ENCODE measurements at places on chromosomes 11 and 22. TPM values are rescaled to one million over a fixed set of nuclear protein-coding genes. Genes with fewer than 3 reads are reported as not detected.

- H3K36me3 ChIP-seq = no peaks in the 10 kb centered on the region
- no peak overlapping the region for H3K27ac ChIP-seq
- peaks cover 39% of the 10 kb centered on the region for H3K27me3 ChIP-seq
- no peak for DNase-seq
- H3K4me1 ChIP-seq = peaks cover 11% of the 10 kb centered on the region
These were observed 89.3 kb upstream of the LMO1 start for GRCh38 chr11:8352876-8353505.

- peaks cover 19% of the 10 kb centered on the region for H3K27me3 ChIP-seq
- H3K4me3 ChIP-seq = no peak overlapping the region
- H3K36me3 ChIP-seq = no peaks in the 10 kb centered on the region
- no peak overlapping the region for H3K27ac ChIP-seq
- DNase-seq = no peak
- H3K4me1 ChIP-seq = no peaks in the 10 kb centered on the region
These were observed 24.4 kb downstream of the MRGPRG start for GRCh38 chr11:3194016-3194816.

GRCh38 chr11:113339929-113340589, 25.7 kb downstream of the TTC12 start:
- no peaks in the 10 kb centered on the region for H3K27me3 ChIP-seq
- no peak for DNase-seq
- H3K27ac ChIP-seq = no peak overlapping the region

The CARD18 gene
- total RNA-seq = not detected

DNA sequence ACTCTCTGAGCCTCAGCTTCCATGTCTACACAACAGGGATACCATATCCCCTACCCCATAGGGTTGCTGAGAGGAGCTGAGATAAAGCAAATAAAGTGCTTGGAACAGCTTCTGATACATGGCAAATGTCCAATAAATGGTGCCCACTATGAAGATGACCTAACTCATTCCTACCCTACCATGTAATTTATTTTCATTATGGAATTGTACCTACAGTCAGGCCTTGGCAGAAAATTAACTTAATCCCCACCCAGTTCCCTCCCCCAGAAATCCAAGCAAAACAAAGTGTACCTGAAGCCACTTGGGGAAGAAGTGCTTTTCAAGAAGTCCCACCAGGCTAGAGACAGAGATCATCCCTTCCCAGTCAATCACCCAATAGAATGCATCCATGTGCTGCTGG, 10.8 kb downstream of the SRRD start:
- H3K36me3 ChIP-seq = peaks cover 82% of the 10 kb centered on the region
- H3K27ac ChIP-seq = no peak overlapping the region
- H3K4me1 ChIP-seq = peaks cover 8% of the 10 kb centered on the region
- no peak for DNase-seq
- H3K27me3 ChIP-seq = no peaks in the 10 kb centered on the region

DNA sequence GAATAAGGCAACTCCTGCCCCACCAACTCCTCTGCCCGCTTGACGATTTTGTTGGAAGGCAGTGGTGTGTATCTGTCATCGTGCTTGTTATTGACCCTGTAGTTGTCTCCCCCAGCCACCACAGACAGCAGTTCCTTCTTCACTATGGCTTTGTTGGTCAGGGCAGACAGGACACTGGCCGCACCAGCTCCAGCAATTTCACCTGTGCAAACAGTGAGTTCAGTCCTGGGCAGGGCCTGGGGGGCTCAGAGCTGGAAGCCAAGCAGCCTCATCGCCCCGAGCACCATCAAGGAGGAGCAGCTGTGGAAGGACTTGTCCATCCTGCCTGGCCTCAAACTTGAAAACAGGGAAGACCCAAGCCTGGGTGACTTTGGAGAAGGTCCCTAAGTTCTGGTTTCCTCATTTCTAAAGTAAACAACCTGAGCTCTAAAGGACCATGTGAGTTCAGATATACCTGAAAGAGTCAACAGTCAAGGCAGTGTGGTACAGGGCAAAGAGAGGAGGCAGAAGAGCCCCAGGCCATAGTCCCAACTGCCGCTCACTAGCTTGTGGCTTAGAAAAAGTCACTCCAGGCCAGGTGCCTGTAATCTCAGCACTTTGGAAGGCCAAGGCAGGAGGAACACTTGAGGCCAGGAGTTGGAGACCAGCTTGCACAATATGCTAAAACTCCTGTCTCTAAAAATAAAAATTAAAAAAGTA, 4.6 kb downstream of the PLAAT2 start:
- no peaks in the 10 kb centered on the region for H3K36me3 ChIP-seq
- no peak overlapping the region for H3K4me3 ChIP-seq

The ESAM gene
- total RNA-seq = 1.2 TPM

DNA sequence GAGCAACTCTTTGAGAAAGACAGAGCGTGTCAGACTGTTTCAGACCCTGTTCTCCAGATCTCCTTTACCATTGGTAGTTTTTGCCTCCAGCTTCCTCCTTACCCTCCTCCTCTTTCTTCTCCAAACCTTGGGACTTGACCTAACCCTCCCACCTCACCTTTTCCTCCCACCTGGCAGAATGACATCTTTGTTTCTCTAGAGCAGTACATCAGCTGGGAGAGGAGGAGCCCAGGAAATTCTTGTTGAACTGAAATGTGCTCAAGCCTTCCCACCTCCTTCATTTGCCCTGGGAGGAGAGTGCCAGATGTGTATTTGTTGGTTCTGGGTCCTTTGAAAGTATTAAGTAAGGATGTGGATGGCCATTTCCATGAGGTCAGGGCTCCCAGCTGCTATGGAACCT, 17.4 kb downstream of the OSBP2 start:
- no peaks in the 10 kb centered on the region for H3K36me3 ChIP-seq
- no peak overlapping the region for H3K4me3 ChIP-seq
- DNase-seq = no peak
- H3K27ac ChIP-seq = no peak overlapping the region

The PGA4 gene
- total RNA-seq = not detected

The CD3G gene
- not detected for total RNA-seq

The DCDC1 gene
- 0.27 TPM for total RNA-seq

GRCh38 chr22:24413271-24413670, 14.1 kb upstream of the ADORA2A start:
- no peak overlapping the region for H3K4me3 ChIP-seq
- no peaks in the 10 kb centered on the region for H3K4me1 ChIP-seq
- H3K27me3 ChIP-seq = no peaks in the 10 kb centered on the region
- no peak overlapping the region for H3K27ac ChIP-seq
- H3K36me3 ChIP-seq = peaks cover 57% of the 10 kb centered on the region

DNA sequence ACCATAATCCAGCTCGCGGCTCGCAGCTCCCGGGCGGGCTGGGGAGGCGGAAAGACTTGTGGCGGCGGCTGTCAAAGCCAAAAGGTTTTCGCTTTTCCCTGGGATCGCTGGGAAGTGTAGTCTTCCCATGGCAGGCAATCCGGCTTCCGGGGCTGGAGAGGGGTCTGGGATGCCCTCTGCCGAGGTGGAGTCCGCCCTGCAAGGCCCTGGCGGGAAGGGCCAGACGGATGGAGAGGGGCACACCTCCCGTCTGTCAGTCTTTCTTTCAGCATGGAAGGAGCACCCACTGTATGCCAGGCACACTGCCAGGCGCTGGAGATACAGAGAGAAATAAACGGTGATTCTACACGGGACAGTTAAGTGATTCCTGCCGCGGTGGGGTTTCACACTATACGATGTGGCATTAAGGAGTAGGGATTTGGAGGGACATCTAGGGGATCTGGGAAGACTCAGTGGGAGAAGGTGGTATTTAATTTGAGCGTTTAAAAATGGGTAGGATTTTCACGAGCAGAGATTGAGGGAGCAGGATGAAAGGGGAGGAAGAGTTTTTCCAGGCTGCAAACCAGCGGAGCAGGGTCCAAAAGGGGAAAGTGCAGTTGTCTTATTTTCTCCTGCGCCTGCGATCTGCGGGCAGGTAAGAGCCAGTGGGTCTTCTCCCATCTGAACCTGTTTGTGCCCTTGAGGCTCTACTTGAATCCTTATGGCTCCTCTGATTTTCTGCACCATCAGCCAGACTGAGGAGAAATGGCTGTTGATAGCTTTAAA, at the start of gene BACE1:
Gene BACE1 (minus strand): TSS at position 60 of the 765 bp plus-strand sequence. CDS start 461 bp downstream, outside the sequence.
- H3K27me3 ChIP-seq = no peaks in the 10 kb centered on the region
- no peaks in the 10 kb centered on the region for H3K36me3 ChIP-seq

- H3K4me1 ChIP-seq = no peaks in the 10 kb centered on the region
- H3K27ac ChIP-seq = no peak overlapping the region
- H3K27me3 ChIP-seq = no peaks in the 10 kb centered on the region
- peak; percentile 56 for DNase-seq
- H3K4me3 ChIP-seq = no peak overlapping the region
These were observed 13.5 kb upstream of the DTX4 start for GRCh38 chr11:59158206-59159068.

DNA sequence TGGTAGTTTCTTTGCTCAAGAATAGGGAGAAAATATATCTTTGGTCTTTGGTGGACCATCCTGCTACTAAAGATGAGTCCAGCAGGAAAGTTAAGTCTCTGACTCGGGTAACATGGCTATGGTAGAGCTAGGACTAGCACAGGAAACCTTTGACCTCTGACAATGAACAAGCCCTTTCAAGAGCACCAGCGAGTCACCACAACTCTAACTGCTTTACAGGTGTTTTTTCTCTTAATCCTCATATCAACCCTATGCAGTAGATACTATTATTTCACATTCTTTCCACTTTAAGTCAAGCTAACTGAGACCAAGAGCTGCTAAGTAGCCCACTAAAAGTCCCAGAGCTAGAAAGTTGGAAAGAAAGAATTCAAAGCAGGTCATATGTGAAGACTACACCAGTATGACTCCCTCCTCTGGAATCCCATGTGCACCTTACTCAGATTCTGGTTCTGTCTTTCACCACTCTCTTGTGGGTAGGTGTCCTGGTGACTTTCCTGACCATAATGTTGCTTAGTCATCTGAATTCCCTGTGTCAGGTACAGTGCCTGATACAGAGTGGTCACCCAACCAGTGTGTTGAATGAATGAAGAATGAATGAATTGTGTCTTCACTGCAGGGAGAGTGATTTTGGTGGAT, 53.8 kb upstream of the ME3 start:
- H3K4me3 ChIP-seq = no peak overlapping the region
- no peak overlapping the region for H3K27ac ChIP-seq
- no peaks in the 10 kb centered on the region for H3K36me3 ChIP-seq
- H3K27me3 ChIP-seq = peaks cover 3% of the 10 kb centered on the region
- H3K4me1 ChIP-seq = no peaks in the 10 kb centered on the region
- DNase-seq = no peak

- peaks cover 12% of the 10 kb centered on the region for H3K27me3 ChIP-seq
- no peak overlapping the region for H3K4me3 ChIP-seq
- no peaks in the 10 kb centered on the region for H3K36me3 ChIP-seq
- DNase-seq = no peak
These were observed 58.4 kb downstream of the GALNT18 start for GRCh38 chr11:11563200-11563975.

The MRPL40 gene
- 79.7 TPM for total RNA-seq

DNA sequence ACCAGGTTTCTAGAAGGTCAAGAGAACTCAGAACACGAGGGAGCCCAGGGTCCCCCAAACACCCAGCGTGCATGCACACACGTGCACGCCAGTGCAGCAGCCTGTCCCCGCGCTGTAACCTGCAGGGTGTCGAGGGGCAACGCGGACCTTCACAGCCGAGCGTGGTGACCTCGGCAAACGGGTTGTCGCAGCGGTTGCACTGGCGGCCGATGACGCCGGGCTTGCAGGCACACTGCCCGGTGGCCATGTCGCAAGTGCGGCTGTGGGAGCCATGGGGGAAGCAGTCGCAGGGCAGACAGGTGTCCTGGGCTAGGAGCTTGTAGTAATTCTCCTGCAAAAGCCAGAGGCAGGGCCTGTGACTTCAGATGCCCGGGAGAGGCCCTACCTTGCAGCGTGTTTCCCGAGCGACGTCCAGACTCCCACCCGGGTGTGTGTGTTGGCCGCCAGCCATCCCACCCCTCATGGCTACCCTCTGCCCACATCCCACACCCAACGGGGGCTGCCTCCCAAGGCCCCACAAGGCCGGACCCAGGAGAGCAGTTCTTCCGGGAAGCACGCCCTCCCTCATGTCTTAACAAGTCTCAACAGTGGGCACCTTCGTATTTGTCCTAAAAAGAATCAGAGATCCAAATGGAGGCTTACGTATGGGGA, 56.1 kb downstream of the TRMU start:
- H3K4me1 ChIP-seq = peaks cover 21% of the 10 kb centered on the region
- no peak for DNase-seq
- no peak overlapping the region for H3K27ac ChIP-seq
- no peaks in the 10 kb centered on the region for H3K36me3 ChIP-seq
- H3K4me3 ChIP-seq = no peak overlapping the region

The OR51E2 gene
- total RNA-seq = not detected

Measured in HepG2 (cell line).